ENCODE measurements at places on chromosomes 7 and 10.

GRCh38 chr10:71766717-71767419 lies 6.5 kb downstream of the VSIR start:
- peak; percentile 56 for DNase-seq

GRCh38 chr10:44024356-44025116 lies 360.4 kb downstream of the CXCL12 start:
- DNase-seq = no peak

DNA sequence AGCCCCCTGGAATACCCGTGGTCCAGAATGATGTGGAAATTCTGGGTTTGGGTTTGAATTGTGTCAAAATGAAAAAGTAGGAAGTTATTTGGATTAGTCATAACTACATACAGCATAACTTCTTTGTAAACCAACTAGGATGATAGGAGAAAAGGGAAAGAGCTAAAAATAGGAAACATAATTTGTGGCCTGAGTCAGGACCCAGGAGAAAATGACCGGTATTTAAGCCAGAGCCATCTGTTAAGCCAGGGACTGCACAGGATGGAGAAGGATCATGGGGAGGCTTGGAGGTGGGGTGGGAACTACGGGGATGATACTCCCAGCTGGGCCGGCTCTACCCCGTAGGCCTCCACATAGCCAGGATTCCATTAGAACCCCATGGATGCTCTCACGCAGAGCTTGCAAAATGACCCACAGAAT lies 98.6 kb downstream of the MYOF start:
- no peak for DNase-seq

- DNase-seq = no peak
These were observed 255.3 kb downstream of the DNAJB9 start for GRCh38 chr7:108824840-108825580.

DNA sequence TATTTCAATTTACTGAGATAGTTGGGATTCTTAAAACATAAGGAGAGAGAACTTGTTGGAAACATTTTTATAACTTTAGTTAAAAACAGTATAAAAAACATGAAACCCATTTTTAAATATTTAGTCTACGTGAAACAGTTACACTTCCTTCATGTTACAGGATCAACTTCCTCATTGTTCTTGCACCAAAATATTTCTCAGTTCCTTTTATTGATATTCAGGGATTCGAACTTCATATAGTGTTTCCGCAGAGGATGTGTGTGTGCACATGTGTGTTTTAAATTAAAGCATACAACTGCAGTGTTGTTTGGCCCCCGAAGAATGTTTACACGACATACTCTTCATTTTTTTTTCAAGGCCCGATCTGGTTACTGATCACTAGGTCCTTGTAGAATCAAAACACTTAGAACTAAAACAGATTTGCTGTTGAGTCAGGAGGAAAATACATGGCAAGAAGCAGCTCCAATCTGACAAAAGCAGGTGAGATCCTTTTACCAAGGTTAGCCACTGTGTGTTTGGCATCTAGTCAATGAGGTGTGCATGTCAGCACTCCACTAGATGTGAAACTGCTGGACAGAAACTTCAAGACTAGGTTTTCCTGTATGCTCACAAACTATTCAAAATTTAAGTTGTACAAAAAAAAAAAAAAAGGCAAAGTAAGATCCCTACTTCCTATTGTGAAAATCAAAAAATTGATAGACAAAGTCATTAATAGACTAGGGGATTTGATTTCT lies 60.4 kb downstream of the INSYN2A start:
- no peak for DNase-seq

- DNase-seq = no peak
These were observed 91.2 kb upstream of the PAX2 start for GRCh38 chr10:100653957-100654781.

GRCh38 chr10:130739757-130740145 lies 571.8 kb downstream of the TCERG1L start:
- DNase-seq = no peak

GRCh38 chr7:4132221-4132620 lies 549.9 kb upstream of the FOXK1 start:
- DNase-seq = no peak

GRCh38 chr10:99917963-99918825 lies 91.6 kb downstream of the DNMBP start:
- no peak for DNase-seq
